Gastrocnemius medialis (tissue), 4 donors: ENCODE measurements at places on chromosomes 2 and 18. TPM values are rescaled to one million over a fixed set of nuclear protein-coding genes. Genes with fewer than 3 reads are reported as not detected.

DNA sequence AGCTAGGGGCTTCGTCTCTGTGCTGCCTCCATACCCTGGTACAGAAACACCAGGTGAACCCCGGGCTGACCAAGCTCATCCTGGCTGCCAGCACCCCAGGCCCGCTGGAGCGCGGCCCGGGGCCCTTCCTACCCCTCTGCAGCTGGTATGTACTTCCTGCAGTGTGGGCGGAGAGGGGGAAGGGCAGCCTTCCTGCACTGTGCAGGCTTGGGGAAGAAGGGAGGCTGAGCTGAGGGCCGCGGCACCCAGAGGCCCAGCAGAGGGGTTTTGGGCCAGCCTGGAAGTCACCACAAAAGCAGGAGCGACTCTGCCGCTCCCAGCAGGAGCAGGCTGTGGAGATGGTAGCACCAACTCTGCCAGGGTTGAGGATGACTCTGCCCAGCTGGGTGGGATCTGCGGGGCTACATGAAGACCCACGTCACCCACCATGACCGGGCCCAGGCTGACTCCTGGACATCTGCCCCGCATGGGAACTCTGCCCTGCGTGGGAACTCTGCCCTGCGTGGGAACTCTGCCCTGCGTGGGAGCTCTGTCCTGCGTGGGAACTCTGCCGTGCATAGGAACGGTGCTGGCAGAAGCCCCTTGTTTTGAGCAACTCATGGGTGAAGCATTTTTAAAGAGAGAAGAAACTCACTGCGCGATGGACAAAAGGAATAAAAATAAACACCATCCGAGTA lies 273.3 kb downstream of the NDUFA10 start:
- H3K4me1 ChIP-seq = no peaks in the 10 kb centered on the region
- no peak overlapping the region for H3K27ac ChIP-seq
- DNase-seq = no peak
- H3K27me3 ChIP-seq = no peaks in the 10 kb centered on the region
- H3K4me3 ChIP-seq = no peak overlapping the region

The FLACC1 gene
- 0.72 TPM for total RNA-seq

DNA sequence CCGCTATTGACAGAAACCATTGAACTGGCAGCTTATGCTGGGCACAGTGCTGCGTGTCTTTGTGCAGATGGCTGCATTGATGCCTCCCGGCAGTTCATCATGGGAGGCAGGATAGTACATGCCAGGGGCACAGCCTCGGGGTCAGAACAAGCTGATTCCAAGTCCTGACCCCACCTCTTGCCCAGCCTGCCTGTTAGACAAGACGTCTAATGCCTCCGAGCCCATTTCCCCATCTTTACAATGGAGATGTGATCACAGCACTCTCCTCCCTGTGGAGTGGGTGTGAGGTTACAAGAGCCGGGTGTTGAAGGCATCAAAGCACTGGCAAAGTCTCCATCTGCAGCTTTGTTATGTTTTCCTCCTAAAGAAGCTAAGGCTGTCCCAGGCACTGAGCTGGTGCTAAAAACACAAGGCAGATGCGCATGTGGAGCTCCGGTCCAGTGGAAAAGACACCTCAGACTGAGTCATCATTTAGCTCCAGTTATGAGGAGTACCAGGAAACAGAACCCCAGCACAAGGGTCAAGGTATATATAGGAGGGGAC lies 125.7 kb upstream of the EPAS1 start:
- H3K36me3 ChIP-seq = no peaks in the 10 kb centered on the region
- no peaks in the 10 kb centered on the region for H3K27me3 ChIP-seq
- no peak for DNase-seq
- H3K27ac ChIP-seq = no peak overlapping the region
- no peaks in the 10 kb centered on the region for H3K4me1 ChIP-seq

- H3K27me3 ChIP-seq = no peaks in the 10 kb centered on the region
- H3K27ac ChIP-seq = no peak overlapping the region
- H3K4me3 ChIP-seq = no peak overlapping the region
- no peaks in the 10 kb centered on the region for H3K36me3 ChIP-seq
Observed at GRCh38 chr2:8743261-8743660, 61.4 kb downstream of the ID2 start.

GRCh38 chr2:150085478-150085877 lies 402.0 kb downstream of the RND3 start:
- H3K4me3 ChIP-seq = no peak overlapping the region
- H3K27ac ChIP-seq = no peak overlapping the region
- peaks cover 8% of the 10 kb centered on the region for H3K4me1 ChIP-seq
- DNase-seq = no peak
- H3K36me3 ChIP-seq = no peaks in the 10 kb centered on the region

DNA sequence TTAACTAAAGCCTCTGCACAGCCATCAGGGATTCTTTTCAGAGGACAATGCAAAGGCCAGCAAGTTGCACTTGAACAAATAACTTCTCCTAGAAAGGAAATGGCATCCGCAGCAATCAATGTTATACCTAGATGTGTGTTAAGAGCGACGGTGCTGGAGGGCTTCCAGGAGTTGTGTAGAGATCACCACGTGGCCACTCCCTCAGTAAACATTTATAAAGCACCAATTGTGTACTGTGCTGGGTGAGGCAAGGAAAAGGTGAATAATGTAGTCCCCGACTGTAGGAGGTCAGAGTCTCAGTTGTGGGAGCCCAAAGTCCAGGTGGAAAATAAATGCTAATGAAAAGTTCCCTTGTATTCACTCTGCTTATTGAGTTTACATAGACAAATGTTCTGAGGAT lies 135.0 kb downstream of the ALK start:
- no peaks in the 10 kb centered on the region for H3K36me3 ChIP-seq
- H3K27ac ChIP-seq = no peak overlapping the region
- no peak for DNase-seq
- H3K4me3 ChIP-seq = no peak overlapping the region
- H3K4me1 ChIP-seq = no peaks in the 10 kb centered on the region

- no peak for DNase-seq
- peaks cover 47% of the 10 kb centered on the region for H3K4me1 ChIP-seq
- H3K27me3 ChIP-seq = no peaks in the 10 kb centered on the region
- H3K4me3 ChIP-seq = no peak overlapping the region
- H3K27ac ChIP-seq = peak overlapping the region; percentile 92
Observed at GRCh38 chr2:73830871-73831401, 2.2 kb downstream of the STAMBP start.

DNA sequence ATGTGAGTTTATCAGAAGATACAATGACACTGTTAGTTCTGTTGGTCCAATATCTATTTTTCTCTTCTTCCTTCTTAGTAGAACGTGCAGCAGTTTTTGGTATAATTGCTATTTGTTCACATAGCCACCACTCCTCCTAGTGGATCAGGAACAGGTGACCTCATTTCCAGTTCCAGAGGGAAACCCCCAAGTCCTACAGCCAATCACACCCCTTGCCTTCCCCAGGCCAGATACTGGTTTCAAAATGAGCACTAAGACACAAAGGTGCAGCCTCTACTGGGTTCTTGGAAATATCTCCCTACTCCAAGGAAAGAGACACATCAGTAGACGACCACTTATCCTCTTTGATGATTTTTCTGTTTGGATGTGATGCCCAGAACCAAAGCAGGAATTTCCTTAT lies 103.2 kb downstream of the TCF4 start:
- H3K4me3 ChIP-seq = no peak overlapping the region
- no peaks in the 10 kb centered on the region for H3K27me3 ChIP-seq
- no peaks in the 10 kb centered on the region for H3K36me3 ChIP-seq
- peaks cover 42% of the 10 kb centered on the region for H3K4me1 ChIP-seq
- no peak for DNase-seq

The STPG4 gene
- total RNA-seq = not detected

GRCh38 chr2:105373344-105373781 lies 25.5 kb downstream of the FHL2 start:
- peak overlapping the region; percentile 72 for H3K27ac ChIP-seq
- no peaks in the 10 kb centered on the region for H3K27me3 ChIP-seq
- peaks cover 5% of the 10 kb centered on the region for H3K36me3 ChIP-seq
- peak; percentile 93 for DNase-seq

DNA sequence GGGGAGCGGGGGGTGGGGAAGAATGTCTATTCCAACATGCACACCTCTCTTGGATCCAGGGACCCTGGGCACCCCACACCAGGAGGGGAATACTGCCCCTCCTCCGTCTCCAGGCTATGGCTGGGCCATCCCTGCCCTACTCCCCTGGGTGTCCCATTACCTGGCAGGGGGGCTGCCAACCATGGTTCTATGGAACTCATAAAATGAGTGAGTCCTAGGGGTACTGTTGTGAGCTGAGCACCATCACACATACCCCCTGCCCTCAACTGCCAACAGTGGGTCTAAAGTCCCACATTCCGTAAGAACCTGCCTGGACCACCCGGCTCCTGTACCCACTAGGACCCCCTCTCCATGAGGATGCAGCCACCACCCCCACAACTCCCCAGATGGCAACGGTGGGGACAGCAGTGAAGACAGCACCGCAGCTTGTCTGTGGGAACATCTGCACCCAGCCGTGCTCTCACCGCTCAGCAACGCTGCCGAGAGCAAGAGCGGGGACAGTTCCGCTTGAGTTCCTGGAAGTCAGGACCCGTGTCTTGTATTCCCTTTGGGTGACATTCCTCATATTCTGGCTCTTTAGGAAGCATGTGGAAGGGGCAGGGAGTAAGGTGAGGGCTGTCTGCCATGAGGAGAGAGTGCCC lies 41.5 kb downstream of the BIN1 start:
- peak overlapping the region; percentile 99 for H3K27ac ChIP-seq
- no peak for DNase-seq
- H3K4me1 ChIP-seq = peaks cover 70% of the 10 kb centered on the region
- H3K4me3 ChIP-seq = no peak overlapping the region
- H3K27me3 ChIP-seq = no peaks in the 10 kb centered on the region

The AQP12B gene
- not detected for total RNA-seq

The PSMD14 gene
- total RNA-seq = 195 TPM

The PSMA8 gene
- not detected for total RNA-seq

- peaks cover 3% of the 10 kb centered on the region for H3K4me1 ChIP-seq
- no peak overlapping the region for H3K27ac ChIP-seq
- no peak overlapping the region for H3K4me3 ChIP-seq
Observed at GRCh38 chr18:58769321-58769720, 95.4 kb upstream of the ZNF532 start.

- H3K4me3 ChIP-seq = no peak overlapping the region
- no peak overlapping the region for H3K27ac ChIP-seq
- H3K27me3 ChIP-seq = no peaks in the 10 kb centered on the region
- no peak for DNase-seq
- H3K4me1 ChIP-seq = no peaks in the 10 kb centered on the region
- H3K36me3 ChIP-seq = no peaks in the 10 kb centered on the region
Observed at GRCh38 chr2:53740170-53740569, 27.4 kb upstream of the CHAC2 start.

The STK39 gene
- 1.5 TPM for total RNA-seq

DNA sequence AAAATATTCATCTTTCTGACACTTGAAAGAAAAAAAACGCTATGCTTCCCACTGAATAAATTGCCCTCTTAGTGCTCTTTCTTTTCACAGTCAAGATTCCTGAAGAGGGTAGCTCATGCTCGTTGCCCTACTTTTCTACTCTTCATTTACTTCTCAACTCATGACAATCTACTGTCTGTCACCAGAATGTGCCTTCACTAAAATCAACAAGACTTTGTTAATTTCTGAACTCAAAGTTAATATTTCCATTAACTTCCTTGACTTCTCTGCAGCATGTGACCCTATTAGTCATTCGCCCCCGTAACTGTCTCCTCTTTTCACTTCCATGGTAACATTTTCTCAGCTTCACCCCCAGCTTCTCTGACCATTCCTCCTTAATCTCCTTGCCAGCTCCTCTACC lies 98.9 kb upstream of the MAPRE2 start:
- no peak for DNase-seq
- H3K27me3 ChIP-seq = no peaks in the 10 kb centered on the region
- peak overlapping the region; percentile 87 for H3K27ac ChIP-seq
- H3K4me1 ChIP-seq = peaks cover 57% of the 10 kb centered on the region
- no peaks in the 10 kb centered on the region for H3K36me3 ChIP-seq

GRCh38 chr18:38563396-38563980 lies 997.9 kb upstream of the CELF4 start:
- no peaks in the 10 kb centered on the region for H3K4me1 ChIP-seq
- no peak overlapping the region for H3K4me3 ChIP-seq
- no peaks in the 10 kb centered on the region for H3K27me3 ChIP-seq
- H3K27ac ChIP-seq = no peak overlapping the region

GRCh38 chr2:16660114-16660513 lies 5.5 kb downstream of the CYRIA start:
- H3K4me1 ChIP-seq = peaks cover 67% of the 10 kb centered on the region
- H3K27ac ChIP-seq = peak overlapping the region; percentile 88
- DNase-seq = no peak
- H3K36me3 ChIP-seq = no peaks in the 10 kb centered on the region

GRCh38 chr2:114068438-114068837 lies 178.5 kb downstream of the ACTR3 start:
- DNase-seq = no peak
- H3K4me3 ChIP-seq = no peak overlapping the region
- H3K27me3 ChIP-seq = no peaks in the 10 kb centered on the region
- H3K4me1 ChIP-seq = no peaks in the 10 kb centered on the region

The PTH2R gene
- total RNA-seq = not detected

- H3K27me3 ChIP-seq = no peaks in the 10 kb centered on the region
- no peaks in the 10 kb centered on the region for H3K4me1 ChIP-seq
- peak overlapping the region; percentile 73 for H3K27ac ChIP-seq
- H3K4me3 ChIP-seq = no peak overlapping the region
- H3K36me3 ChIP-seq = no peaks in the 10 kb centered on the region
- peak; percentile 26 for DNase-seq
Observed at GRCh38 chr2:229090225-229090624, 180.9 kb downstream of the PID1 start.

The IL18R1 gene
- total RNA-seq = 1.0 TPM

DNA sequence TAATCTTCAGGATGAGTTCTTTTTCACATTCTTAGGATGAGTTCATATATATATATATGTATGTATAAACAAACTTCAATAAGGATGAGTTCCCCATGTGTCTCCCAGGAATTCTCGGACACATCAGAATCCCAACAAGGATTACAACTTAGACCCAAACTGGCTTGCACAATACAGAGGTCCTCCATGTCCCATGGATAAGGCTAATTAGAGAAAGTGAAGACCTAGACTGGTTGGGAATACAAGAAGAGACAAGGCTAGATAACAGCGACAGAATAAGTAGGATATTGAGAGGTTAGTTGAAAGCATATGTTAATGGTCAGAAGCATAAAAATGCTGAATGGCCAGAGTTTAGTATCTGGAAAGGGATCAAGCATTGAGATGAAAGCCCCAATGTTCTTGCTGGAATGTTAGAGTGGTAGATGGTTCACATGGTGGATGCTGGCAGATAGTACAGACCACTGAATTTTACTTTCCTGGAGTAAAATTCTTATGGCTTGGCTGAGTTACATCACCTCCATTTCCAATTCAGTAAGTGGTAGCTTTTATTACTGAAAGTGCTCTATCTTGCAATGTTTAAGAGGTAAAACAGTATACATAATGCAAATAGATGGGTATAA lies 154.9 kb upstream of the EPHA4 start:
- H3K4me3 ChIP-seq = no peak overlapping the region
- H3K27me3 ChIP-seq = no peaks in the 10 kb centered on the region
- DNase-seq = no peak
- no peaks in the 10 kb centered on the region for H3K4me1 ChIP-seq
- H3K27ac ChIP-seq = no peak overlapping the region

GRCh38 chr2:29528891-29529520 lies 392.4 kb downstream of the ALK start:
- H3K4me3 ChIP-seq = no peak overlapping the region
- DNase-seq = peak; percentile 65

GRCh38 chr2:96254571-96254970 lies 11.2 kb downstream of the TMEM127 start:
- H3K27me3 ChIP-seq = no peaks in the 10 kb centered on the region
- no peak overlapping the region for H3K4me3 ChIP-seq
- H3K27ac ChIP-seq = peak overlapping the region; percentile 99
- H3K4me1 ChIP-seq = peaks cover 96% of the 10 kb centered on the region

GRCh38 chr2:174336501-174337336 lies 2.0 kb downstream of the SP9 start:
- peak overlapping the region; percentile 46 for H3K4me3 ChIP-seq
- peaks cover 26% of the 10 kb centered on the region for H3K4me1 ChIP-seq
- no peaks in the 10 kb centered on the region for H3K36me3 ChIP-seq

The PDE1A gene
- 4.9 TPM for total RNA-seq
